ENCODE measurements at places on chromosomes 16 and 17. TPM values are rescaled to one million over a fixed set of nuclear protein-coding genes. Genes with fewer than 3 reads are reported as not detected.

HBZ gene
- not detected for total RNA-seq

DNA sequence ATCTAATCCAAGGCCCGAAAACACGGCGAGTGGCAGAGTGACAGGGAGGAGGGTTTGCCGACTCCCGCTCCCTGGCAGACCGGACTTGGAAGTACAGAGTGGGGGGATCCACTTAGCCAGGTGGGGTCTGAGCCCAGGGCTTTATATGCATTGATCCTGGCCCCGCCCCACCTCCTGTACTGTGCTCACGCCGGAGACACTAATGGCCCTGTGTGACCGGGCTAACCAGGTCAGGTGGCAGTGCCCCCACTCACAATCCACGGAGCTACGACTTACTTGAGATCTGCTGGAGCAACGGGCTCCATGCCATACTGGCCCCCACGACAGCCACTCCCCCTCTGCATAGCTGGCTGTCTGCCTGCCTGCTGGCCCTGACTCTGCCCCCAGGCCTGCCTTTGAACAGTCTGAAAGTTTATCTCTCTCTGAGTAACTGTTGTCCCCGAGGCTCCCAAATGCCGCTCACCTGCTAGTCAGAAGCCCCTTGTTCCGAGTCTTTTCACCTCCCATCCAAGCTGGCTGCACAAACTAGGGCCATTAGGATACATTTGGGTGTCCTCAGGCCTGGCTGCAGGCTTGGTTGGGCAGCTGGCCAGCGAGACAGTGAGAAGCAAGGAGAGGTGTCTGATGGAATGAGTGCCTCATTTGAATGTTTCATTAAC lies 28.0 kb downstream of the CACNA1G start:
- DNase-seq = peak; percentile 64

RNU2-1 gene
- 5,263 TPM for total RNA-seq

- DNase-seq = no peak
These were observed 9.9 kb downstream of the DBNDD1 start for GRCh38 chr16:90009172-90009899.

GRCh38 chr17:37047631-37048104 lies 98.9 kb downstream of the AATF start:
- DNase-seq = peak; percentile 83

DNA sequence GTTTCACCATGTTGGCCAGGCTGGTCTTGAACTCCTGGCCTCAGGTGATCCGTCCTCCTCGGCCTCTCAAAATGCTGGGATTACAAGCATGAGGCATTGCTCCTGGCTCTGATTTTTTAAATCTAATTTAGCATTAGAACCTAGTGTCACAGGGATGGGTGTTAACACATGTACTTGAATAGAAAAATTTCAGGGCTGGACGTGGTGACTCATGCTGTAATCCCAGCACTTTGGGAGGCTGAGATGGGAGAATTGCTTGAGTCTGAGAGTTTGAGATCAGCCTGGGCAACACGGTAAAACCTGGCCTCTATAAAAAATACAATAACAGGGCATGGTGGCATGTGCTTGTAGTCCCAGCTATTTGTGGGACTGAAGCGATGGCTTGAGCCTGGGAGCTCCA lies 6.0 kb upstream of the RNF135 start:
- DNase-seq = no peak

DNA sequence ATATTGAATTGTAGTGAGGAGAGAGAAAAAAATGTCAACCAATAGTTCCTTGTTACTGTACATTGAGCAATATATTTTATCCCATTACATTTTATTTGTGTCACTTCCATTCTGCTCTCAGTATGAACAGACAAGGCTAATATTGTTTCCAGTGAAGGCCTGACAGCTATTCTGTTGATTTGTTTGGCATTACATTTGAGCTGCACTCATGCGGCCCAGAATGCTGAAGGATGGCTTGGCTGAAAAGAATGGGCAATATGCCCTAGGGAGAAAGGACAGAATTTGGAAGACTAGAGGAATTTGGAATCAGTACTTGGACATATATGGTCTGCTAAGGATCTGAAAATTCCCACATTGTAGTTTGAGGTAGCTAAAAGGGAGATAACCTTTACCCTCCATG lies 1294.4 kb downstream of the CDH8 start:
- DNase-seq = no peak

USP43 gene
- total RNA-seq = not detected

METTL2A gene
- 15.0 TPM for total RNA-seq

ELMO3 gene
- 0.89 TPM for total RNA-seq

DNA sequence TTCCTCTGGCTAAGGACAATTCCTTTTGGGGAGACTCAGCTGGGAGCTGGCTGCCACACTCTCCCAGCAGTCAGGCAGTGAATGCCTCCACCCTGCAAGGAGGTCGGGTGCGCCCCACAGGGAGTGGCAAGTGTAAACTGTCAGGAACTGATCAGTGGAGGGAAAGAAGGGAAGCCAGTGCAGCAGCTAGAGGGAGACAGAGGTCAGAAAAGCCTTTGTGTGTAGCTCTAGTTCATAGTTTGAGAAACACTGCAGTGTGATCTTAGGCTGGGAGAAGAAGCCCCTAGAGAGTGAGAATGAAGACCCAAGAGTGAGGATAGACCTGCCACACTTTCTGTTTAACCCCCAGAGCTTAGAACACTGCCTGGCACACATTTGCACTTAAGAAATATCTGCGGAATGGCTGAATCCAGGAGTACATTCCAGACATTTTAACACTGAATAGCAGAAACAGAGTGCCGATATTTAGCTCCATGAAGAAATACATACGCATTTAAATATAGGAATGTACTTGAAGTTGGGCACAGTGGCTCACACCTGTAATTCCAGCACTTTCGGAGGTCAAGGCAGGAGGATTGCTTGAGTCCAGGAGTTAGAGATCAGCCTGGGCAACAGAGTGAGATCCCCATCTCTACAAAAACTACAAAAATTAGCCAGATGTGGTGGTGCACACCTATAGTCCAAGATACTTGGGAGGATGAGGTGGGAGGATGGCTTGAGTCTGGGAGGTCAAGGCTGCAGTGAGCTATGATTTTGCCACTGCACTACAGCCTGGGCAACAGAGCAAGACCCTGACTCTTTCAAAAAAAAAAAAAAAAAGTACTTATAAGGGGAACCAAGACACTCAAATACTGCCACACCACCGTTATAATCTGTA lies 11.1 kb upstream of the SLC5A11 start:
- no peak for DNase-seq

DNA sequence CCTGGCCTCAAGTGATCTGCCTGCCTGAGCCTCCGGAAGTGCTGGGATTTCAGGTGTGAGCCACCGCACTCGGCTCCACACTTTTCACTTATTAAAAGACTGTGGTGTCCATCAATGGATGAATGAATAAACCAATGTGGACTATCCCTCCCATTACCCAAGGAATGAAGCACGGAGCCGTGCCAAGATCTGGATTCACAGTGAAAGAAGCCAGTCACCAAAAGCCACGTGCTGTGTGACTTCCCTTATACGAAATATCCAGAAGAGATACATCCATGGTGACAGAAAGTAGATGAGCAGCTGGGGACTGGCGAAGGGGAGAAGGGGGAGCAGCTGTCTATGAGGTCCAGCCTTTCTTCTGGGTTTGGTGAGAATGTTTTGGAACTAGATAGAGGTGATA lies 48.2 kb upstream of the STH start:
- DNase-seq = no peak

DNA sequence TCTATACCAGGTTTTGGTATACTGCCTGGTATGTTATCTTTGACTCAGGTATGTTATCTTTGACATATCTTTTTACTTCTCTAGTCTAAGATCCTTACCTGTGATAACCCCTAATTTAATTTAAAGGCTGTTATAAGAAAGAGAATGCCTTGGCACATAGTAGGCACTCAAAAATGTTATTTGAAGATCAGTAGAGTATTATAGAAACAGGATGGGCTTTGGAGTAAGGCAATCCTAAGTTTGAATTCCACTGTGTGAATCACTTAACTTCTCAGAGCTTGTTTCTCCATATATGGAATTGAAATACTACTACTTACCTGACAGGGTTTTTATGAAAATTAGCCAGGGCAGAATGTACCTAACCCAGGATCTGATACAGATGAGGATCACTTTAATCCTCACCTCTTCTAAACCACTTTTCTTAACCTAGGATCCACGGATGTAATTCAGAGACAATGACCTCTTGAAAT lies 1.2 kb downstream of the BRIP1 start:
- DNase-seq = no peak

CDRT15 gene
- total RNA-seq = not detected

CTRB1 gene
- not detected for total RNA-seq

- no peak for DNase-seq
These were observed 360.4 kb upstream of the ZFHX3 start for GRCh38 chr16:73408311-73408710.

- peak; percentile 85 for DNase-seq
These were observed 98.2 kb downstream of the AXIN2 start for GRCh38 chr17:65463242-65463641.

DNA sequence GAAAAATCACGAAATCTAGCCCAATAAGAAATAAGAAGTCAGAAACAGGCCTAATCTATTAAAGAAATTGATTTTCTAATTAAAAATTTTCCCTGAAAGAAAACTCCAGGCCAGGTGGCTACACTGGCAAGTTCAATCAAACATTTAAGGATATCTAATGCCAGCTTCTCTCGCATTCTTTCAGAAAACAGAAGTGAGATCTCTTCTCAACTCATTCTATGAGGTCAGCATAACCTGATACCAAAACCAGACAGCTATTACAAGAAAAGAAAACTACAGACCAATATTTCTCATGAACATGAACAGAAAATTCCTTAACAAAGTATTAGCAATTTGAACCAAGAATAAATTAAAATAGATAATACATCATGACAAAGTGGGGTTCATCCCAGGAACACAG lies 52.4 kb downstream of the AXIN2 start:
- no peak for DNase-seq

- DNase-seq = no peak
These were observed 5.6 kb upstream of the PGS1 start for GRCh38 chr17:78372841-78373240.

NTN1 gene
- 24.5 TPM for total RNA-seq

DNA sequence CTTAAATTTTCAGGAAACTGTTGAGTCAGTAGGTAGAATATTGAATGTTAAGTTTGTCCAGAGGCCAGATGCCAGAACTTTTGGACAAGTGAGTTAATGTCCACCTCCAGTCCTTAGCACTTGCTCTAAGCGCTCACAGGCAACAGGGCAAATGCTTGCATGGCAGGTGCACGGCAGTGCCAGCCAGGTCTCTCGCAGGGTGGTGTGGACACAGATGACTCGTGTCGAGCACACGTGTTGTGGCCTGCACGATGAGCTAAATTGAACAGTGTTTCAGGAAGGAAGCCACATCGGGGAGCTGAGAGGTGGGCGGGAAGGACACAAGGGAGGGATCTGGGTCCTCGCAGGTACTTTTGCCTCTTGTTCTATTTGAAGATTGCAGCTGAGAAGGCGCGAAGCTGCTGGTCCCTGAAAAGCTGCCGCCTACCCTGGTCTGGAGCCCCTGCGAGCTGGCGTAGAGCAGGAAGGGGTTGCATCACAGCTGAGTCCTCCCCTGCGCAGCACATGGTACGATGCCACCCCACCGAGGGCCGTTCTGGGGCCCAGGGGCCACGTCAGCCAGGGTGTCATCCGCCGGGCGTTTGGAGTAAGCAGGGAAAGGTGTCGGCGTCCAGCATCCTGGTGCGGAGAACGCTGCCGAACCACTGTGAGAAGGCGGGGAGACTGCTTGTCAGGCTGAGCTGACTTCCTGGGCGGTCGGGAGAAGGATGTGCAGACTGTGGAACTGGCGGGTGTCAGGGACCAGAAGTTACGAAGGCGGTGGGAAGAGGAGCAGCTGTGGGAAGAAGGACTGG lies 6.3 kb downstream of the RAB40C start:
- no peak for DNase-seq

INPP5K gene
- 35.4 TPM for total RNA-seq

GRCh38 chr17:72315122-72315913 lies 194.5 kb downstream of the SOX9 start:
- no peak for DNase-seq

POLR3K gene
- 11.3 TPM for total RNA-seq

GRCh38 chr16:2177561-2177960 lies 18.8 kb downstream of the CASKIN1 start:
- no peak for DNase-seq

DNA sequence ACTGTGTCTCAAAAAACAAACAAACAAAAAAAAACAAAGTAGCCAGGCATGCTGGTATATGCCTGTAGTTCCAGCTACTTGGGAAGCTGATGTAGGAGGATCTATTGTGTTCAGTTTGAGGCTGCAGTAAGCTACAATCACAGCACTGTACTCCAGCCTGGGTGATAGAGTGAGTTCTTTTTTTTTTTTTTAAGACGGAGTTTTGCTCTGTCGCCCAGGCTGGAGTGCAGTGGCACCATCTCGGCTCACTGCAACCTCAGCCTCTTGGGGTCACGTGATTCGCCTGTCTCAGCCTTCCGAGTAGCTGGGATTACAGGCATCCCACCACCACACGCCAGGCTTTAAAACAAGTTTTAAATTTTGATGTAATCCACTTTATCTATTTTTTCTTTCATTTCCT lies 80.2 kb upstream of the STAC2 start:
- DNase-seq = no peak

BRIP1 gene
- 0.24 TPM for total RNA-seq

HEATR9 gene
- not detected for total RNA-seq

DNA sequence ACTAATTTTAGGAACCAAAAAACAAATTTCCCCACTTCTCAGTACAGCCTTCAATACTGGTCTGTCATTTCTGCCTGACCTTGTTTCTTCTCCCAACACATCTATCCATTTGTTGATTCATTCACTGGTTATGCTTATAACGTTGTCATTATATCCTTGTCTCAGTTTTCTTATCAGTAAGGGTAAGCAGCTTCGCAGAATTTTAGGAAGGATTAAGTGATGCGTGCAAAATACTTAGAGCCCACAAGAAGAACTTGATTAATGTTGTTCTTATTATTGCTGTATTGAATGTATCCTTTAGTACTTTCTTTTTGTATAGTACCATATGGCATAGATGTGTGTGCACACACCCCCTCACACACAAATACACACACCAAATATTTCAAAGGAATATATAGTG lies 403.5 kb upstream of the HSBP1 start:
- DNase-seq = no peak

GRCh38 chr17:83008526-83008925 lies 70.9 kb upstream of the METRNL start:
- no peak for DNase-seq

DNA sequence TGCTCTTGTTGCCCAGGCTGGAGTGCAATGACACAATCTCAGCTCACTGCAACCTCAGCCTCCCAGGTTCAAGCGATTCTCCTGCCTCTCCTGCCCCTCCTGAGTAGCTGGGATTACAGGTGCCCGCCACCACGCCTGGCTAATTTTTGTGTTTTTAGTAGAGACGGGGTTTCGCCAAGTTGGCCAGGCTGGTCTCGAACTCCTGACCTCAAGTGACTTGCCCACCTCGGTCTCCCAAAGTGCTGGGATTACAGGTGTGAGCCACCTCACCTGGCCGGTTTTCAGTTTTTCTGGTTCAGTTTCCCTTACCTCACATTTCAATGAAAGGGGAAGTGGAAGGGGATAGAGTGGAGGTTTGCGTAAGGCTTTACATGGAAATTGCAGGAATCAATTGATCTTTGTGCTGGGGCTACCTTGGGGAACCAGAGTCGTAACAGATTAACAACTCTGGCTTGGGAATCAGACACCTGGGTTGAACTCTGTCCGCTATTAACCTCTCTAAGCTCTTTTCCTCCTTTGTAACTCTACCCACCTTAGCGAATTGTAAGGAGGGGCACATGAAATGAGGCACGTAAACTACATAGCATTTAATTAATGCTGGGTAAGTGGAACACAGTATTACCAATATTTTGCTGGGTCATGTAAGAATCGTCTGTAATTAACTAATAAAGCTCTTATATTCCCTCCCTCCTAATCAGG lies 3.2 kb downstream of the MPV17L start:
- DNase-seq = no peak

GRCh38 chr16:85390511-85391174 lies 222.5 kb upstream of the GSE1 start:
- DNase-seq = peak; percentile 88

GRCh38 chr16:68232335-68232734 lies 3.6 kb downstream of the ESRP2 start:
- no peak for DNase-seq

All from Right ventricle myocardium inferior (tissue), 1 donor.